ENCODE measurements at places on chromosomes 3 and 15.

DNA sequence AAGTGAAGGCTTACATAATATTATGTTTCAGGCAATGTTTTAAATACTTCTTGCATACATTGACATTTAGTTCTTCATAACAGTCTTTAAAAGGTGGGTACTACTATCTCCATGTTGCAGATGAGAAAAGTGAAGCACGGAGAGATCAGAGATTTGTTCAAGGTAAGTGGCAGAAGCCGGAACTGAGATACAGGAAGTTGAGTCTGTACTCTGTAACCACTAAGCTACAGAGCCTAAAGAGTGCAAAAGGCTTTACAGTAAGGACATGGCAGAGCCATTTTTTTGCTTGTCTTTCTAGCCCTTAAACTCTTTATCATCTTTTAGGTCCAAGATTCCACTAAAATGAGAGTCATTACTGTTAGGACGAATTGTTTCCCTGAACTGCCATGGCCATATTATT is 186.5 kb upstream of the PEX5L start:
- DNase-seq, result no peak

DNA sequence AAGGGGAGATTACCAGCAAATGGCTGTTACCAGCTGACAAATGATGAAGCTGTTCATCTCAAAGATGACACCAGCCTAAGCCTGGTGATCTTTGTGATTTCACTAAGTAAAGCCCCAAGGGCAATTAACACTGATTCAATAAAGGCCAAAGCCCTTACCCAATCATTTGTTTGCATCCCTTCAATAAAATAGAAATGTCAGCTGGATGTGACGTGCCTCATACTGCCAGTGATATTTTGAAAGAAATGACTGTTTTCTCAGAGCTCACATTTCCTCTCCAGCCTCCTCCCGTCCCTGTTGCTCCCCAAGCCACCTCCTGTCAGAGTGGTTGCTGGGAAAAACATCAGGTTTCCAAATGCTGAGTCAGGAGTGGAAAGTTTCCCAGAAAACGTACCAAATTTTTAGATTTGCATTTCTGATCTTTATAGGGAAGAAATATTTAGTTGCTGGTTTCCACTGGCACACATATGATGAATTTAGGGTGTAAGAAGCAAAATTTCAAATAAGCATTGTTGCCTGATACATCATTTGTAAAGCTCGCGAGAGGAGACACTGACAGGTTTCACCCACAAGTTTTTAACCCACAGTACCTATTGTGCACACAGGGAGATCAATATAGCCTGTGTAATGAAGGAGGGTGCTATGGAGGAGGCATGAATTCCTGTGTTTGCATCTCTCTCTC is 21.0 kb downstream of the C2CD4A start:
- DNase-seq, result no peak

GRCh38 chr3:105518806-105519418 is 152.2 kb downstream of the ALCAM start:
- peak; percentile 8 for DNase-seq

GRCh38 chr15:57385923-57386390 is 9.7 kb downstream of the CGNL1 start:
- no peak for DNase-seq

GRCh38 chr3:114179575-114179974 is 723 bp upstream of the DRD3 start:
- no peak for DNase-seq

DNA sequence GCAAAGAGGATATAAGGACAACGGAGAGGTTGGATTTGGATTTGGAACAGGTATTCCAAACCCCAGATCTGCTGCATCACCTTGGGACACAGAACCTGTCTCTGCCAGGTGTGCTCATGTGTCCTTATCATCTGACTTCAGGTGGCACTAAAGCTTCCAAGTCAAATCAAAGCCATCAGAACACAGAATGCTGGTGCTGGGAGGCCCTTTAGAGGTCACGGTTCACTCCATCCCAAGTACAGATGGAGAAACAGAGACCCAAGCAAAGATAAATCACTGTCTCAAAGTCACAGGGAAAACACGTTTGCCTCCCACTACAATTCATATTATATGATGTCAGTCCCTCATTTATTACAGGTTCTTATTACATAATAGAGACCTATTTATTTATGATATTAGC is 72.8 kb downstream of the HES1 start:
- DNase-seq, result no peak

GRCh38 chr15:76078285-76078877 is 18.6 kb downstream of the TMEM266 start:
- no peak for DNase-seq

- DNase-seq, result no peak
These were observed 644.1 kb upstream of the BCHE start for GRCh38 chr3:166481340-166481739.

GRCh38 chr3:50322115-50322385 is 495 bp downstream of the HYAL2 start:
- no peak for DNase-seq

DNA sequence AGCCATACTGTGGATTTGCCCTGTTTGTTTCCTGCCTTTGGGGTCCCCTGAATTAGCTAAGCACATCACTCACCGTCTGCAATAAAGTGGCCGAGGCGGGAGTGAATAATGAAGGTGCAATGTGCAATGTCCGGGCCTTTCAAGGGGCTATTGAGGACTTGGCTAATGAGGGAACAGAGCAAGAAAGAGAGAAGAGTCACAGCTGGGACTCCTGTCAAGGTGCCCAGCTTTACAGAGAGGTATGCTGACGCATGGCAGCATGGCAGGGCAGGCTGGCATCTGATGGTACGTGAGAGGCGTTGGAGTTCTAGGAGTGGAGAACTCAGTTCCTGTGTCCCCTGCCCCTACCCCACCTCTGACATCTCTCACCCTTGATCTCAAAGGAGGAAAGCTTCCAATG is 13.8 kb upstream of the ATP2B2 start:
- DNase-seq, result no peak

DNA sequence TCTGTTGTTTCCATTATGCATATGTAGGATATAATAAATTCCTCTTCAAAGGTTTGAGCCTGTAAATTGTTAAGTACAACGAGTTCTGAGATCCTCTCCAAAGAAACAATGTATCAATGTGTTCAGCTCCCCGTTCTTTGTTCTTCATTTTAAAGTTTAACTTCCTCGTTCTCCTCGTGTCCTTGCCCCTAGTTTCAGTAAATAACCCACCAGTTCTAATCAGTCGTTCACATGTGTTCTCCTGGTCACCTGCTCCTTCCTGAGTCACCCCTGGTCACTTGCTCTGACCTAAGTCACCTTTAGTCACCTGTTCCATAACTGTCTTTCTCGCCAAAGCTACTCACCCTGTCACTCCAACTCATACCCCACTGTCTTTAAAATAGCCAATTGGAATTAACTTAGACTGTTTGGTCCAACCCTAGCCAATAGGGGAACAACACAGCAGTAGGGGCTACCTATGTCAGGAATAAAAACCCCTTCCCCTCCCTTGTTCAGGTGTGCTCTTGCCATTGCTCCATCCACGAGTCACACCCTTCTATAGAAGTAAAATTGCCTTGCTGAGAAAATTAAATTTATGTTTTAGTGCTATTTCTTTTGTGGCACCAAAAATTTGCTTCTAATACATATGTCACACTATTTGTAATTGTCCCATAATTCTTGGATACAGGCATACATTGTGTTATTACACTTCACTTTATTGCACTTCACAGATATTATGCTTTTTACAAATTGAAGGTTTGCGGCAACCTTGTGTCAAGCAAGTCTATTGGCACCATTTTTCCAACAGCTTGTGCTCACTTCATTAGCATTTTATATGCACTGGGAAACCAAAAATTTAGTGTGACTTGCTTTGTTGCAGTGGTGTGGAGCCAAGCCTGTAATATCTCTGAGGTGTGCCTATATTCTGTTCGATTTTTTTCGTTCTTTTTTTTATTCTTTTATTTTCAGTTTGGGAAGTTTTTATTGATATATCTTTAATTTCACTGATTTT is 15.3 kb upstream of the MCF2L2 start:
- DNase-seq, result no peak

DNA sequence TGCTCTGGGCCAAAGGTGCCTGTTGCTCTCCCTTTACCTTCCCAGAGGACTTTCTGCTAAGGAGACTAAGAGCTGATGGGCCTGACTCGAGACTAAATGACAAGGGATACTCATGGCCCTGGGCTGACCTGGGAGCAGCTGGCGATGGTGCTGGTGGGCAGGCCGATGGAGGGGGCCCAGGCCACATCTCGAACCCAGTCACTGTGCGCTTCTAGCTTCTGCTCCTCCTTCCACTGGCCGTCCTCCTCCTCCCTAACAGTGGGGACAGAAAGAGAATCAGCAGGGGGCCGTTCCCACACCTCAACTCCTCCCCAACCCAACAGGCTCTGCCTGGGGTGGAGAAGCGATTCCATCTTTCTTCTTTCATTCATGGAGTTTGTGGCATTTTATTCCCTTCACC is 12.2 kb upstream of the GHRL start:
- no peak for DNase-seq

DNA sequence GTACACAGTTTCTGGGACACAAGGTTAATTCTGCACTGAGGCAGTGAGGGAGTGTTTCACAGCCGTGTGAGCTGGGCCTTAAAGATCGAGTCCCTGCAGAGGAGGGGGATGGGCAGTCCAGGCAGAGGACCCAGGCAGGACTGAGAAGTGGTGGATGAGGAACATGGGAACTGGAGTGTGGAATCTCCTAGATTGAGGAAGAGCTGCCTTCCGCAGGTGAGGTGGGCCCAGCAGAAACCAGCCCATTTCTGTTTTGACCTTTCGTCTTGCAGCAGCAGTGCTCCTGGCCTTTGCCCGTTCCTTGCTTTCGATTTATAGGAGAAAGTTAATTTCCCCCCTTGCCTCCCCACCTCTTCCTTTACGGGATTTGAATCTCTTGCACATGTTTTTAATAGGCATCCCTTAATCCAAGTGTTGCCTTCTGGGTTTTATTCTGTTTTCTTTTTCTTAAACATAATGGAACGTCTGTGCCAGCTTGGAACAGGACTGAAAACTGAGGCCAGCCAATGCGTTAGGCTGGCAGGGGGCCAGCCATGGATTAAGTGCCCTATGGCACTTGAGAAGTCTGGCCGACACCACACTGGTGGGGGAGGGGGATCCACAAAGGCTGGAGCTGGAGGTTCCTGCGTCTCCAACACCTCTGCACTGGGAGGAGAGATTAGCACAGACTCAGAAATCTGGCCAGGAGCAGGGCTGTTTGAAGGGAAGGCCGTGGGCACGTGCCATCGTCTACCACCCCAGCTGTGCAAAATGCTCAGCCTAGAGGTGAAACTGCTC is 78.1 kb downstream of the AAGAB start:
- DNase-seq, result no peak

DNA sequence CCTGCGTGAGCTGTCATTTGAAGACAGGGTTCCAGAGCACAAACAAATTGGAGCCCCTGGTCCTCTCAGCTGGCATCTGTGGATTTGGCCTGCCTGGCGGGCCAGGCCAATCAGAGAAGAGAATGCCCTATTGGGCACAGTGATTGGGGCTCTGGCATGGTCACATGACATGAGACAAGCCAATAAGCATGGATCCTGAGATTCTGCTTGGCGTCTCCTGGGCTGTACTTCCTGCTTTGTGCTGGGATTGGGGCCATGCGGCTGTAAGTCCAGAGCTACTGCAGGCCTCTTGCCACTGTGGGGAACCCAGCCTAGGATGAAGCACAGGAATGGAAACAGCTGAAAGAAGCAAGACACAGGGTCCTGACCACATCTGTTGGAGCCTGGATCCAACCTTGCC is 121.4 kb downstream of the FBLN2 start:
- DNase-seq, result no peak

GRCh38 chr15:45148076-45149059 is 18.6 kb downstream of the DUOX1 start:
- no peak for DNase-seq
